ENCODE measurements at places on chromosomes 6 and 20.

DNA sequence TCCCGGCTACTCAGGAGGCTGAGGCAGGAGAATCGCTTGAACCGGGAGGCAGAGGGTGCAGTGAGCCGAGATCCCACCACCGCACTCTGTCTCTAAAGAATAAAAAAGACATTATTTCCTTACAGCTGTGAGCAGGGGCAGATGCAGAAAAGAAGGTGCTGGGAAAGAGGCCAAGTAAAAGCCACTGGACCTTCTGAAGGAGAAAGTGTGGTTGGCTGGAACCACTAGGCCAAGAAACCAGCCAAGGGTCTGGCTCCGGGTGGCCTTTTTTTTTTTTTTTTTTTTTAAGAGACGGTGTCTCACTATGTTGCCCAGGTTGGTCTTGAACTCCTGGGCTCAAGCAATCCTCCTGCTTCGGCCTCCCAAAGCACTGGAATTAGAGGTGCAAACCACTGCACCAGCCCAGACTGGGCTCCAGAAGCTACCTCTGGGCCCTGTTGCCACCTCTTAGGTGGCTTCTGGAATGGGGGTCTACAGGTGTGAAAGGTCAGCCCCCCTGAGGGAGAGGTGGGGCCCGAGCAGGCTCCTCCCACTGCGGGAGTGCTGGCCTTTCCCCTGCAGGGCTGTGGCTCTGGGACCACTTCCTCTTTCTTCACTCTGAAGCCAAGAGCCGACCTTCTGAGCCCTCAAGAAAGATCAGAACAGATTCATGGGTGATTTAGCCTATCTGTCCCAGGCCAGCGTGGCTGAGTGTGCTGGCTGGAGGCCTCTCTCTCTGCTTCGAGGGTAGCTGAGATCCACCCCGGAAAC is at the start of gene FGD2:
Gene FGD2, plus strand, starts transcription at position 595 of the 750 bp plus-strand sequence. CDS start 163 bp downstream, outside the sequence.
- no peak for DNase-seq

GRCh38 chr6:27176523-27177484 is 70.7 kb upstream of the PRSS16 start:
- DNase-seq = peak; percentile 54

GRCh38 chr6:126227833-126228702 is 111.8 kb upstream of the CENPW start:
- no peak for DNase-seq

- DNase-seq = no peak
Measured at GRCh38 chr6:157492249-157492648, 111.3 kb downstream of the ZDHHC14 start.

- no peak for DNase-seq
Measured at GRCh38 chr6:116099036-116099435, 1.6 kb upstream of the NT5DC1 start.

GRCh38 chr20:20365480-20366161 is 2.3 kb upstream of the INSM1 start:
- no peak for DNase-seq

GRCh38 chr20:36133821-36134220 is 20.7 kb upstream of the EPB41L1 start:
- no peak for DNase-seq

GRCh38 chr6:118708055-118708454 is 56.7 kb upstream of the CEP85L start:
- DNase-seq = no peak

DNA sequence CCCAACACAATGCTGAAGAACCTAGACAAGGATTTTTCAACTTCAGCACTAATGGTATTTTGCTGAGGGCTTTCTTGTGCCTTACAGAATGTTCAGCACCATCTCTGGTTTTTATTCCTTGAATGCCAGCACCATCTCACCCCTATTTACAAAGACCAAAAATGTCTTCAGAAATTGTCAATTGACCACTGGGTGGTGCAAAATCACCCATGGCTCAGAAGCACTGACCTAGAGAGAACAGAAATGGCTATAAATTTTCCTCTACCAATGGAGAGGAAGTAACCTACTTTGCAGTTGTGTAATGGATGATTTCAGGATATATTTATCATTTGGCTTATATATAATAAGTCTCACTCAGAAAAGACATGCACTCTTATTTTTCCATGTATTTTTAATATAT is 431.0 kb upstream of the IRAK1BP1 start:
- DNase-seq = peak; percentile 10

GRCh38 chr20:25571240-25571639 is 14.1 kb downstream of the NINL start:
- DNase-seq = no peak

Measured in A549 (cell line).